NCI-H510A treated with DMSO at 0.1 percent for 48 hours (cell line): ENCODE measurements at places on chromosomes 7 and 10.

DNA sequence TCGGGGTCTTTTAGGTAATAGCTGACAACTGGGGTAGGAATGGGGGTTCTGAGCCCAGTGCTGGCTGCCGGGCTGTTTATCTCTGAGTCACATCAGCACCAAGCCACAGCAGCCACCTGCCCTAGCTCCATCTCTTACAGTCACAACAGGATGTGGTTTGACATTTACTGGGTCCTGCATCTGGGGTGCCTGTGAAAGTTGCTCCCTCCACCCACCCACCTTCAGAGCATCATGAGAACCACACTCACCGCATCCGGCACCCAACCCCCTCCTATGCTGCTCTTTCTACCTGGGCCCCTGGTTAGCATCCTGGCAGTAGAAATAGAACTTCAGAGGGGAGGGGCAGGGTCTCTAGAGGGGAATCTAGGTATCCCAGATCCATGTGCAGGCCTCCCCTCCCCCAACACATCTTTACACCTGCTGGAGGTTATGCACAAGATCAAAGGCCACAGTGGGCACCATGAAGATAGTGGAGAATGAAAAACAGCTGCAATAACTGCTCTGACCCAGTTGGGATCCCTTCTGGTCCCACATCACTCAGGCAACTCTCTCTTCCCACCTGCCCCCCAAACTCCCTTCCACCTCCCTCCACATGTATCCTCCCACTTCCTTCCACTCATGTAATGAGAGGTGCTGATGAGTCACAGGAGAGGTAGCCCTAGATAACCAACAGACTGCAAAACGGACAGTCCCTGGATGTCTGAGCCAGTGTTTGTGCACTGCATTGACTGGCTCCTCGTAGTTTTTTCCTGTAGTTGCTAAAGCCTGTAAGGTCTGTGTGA lies 38.2 kb downstream of the PRSS2 start:
- DNase-seq = no peak

DNA sequence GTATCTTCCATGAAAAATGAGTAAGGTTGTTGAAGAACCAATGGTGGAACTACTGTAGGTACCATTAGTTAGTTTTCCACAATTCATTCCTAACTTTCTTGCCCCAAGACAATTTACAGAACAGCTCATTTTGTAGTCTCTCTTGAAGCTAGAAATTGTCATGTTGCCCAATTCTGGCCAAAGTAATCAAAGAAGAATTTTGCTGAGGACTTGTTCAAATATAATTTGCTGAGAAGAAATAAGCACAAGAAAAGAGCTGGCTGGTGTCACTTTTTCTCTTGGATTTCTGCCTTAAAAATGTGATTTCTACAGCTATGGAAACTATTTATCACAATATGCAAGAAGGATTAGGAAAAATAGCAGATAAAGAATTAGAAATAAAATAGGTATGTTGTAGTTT lies 199.2 kb upstream of the SEMA3A start:
- DNase-seq = no peak

GRCh38 chr7:2191016-2191415 lies 41.7 kb downstream of the MAD1L1 start:
- DNase-seq = peak; percentile 89

- no peak for DNase-seq
These were observed 366.6 kb downstream of the EXOC4 start for GRCh38 chr7:133619491-133619890.

- no peak for DNase-seq
These were observed 3.1 kb downstream of the LIPN start for GRCh38 chr10:88762906-88763305.

GRCh38 chr10:91054325-91054724 lies 133.4 kb upstream of the ANKRD1 start:
- DNase-seq = no peak

DNA sequence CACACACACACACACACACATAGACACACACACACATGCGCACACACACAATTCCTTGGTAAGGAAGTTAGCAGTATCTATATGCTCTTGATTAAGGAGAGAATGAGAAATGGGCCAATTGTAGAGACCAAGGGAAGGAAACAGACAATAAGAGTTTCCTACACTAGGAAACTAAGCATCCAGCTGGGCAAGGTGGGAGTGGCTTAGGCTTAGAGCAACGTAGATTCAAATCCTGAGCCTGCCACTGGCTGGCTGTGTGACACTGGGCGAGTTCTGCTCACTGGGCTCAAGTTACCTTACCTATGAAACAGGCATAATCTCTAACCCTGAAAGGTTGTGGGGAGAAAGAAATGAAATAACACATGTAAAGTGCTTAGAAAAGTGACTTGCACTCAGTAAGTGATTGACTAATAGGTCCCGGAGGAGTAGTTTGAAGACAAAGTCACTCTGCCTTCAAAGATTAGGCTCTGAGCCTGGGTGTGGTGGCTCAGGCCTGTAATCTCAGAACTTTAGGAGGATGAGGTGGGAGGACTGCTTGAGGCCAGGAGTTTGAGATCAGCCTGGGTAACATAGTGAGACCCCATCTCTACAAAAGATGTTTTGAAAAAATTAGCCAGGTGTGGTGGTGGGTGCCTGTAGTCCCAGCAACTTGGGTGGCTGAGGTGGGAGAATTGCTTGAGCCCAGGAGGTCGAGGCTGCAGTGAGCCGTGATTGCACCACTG lies 701.4 kb downstream of the PARD3 start:
- no peak for DNase-seq

DNA sequence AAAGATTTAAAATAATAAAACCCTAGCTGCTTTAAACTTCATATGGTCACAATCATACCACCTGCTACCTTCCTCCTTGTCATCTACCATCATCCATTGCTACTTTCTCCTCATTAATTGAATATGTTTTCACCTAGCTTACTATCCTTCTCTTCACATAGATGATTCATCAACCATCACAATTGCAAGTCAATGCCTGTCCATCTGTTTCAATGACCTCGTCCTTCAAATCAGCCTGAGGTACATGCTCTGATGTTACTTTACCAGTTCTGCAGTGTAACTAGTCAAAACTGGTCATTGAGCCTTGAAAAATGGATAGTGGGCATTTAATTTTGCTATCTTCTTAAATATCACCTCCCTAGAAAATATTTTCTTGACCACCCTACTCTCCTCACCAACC lies 164.7 kb downstream of the SEMA3E start:
- DNase-seq = no peak

GRCh38 chr7:106110885-106111654 lies 1.0 kb downstream of the SYPL1 start:
- DNase-seq = peak; percentile 33

GRCh38 chr10:23391821-23392220 lies 47.1 kb upstream of the OTUD1 start:
- DNase-seq = no peak

- DNase-seq = no peak
These were observed 86.0 kb downstream of the AKR1D1 start for GRCh38 chr7:138162236-138162635.

DNA sequence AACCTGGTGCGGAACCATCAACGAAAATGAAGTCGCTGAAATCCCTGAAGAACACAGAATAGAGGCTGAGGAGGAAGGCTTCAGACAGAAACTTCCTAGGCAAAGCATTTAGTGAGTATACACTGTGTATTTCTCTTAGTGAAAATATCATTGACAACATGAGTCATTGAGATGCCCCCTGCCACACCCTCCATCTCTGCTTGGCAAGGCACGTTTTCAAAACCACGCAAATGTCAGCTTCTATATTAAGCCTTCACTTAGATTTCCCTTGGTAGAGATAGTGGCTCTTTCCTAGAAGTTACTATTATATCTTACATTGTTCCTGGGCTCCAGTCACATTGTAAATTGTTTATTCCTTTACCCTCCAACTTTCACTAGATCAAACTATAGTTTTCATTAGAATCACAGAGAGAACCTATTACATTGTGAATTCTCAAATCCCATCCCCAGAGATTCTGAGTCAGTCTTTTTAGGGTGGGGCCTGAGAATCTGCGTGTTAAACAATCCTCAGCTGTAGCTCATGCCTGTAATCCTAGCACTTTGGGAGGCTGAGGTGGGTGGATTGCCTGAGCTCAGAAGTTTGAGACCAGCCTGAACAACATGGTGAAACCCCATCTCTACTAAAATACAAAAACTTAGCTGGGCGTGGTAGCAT lies 4.6 kb upstream of the SKAP2 start:
- no peak for DNase-seq

DNA sequence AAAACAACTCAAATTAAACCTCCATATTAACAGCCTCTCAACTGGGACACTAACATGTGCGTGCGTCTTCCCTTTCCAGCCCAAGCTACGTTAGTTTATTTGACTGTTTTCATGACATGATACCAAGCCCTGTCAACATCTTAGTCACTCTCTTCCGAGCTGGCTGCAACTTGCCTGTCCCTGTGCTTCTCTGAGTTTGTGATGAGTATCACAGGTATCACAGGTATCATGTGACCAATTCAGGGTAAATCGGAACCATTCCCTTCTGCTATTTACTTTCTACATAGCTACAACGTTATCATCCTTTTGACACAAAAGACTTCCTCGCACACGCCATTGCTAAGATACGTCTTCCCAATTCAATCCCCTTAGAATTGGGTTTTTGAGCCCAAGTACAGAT lies 70.2 kb downstream of the CAV1 start:
- no peak for DNase-seq

DNA sequence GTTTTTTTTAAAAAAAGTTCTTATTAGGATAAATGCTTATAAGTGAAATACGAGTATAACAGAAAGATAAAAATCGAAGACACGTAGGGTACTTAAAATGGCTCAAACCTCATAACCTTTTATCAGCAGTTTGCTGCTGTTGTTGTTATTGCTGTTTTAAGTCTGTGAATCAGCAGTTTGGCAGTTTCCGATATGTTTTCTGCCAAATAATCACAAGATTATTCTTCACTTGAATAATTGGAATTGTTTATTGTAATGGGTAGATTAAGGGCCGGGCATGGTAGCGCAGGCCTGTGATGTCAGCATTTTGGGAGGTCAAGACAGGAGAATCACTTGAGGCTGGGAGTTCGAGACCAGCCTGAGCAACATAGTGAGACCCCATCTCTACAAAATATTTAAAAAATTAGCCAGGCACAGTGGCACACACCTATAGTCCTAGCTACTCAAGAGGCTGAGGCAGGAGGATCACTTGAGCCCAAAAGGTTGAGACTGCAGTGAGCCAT lies 177.6 kb downstream of the VTI1A start:
- DNase-seq = no peak

GRCh38 chr7:88361357-88361756 lies 54.7 kb upstream of the STEAP4 start:
- DNase-seq = no peak

DNA sequence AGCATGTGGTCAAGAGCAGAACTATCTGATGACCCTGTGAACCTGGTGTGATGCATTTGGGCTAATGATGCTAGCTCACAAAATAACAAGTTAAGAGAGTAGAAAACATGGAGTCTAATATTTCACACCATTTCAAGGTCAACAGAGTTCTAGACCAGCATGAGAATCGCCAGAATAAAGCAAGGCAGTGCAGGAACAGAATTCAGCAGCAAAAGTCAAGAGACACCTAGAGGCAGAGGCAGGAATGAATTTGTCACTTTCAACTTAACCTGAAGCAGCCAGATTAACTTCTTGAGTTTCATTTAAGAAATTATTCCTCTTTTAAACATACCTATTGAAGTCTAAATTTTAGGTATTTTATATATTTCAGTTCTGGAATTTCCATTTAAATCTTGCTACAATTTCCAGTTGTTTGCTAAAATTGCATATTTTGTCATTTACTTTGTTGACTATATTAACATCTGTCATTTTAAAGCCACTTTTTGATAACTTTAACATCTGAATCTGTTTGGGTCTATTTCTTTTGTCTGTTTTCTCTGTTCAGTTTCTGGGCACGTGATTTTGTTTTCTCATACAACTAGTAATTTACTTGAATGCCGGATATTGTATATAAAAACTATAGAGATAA lies 44.2 kb upstream of the PRSS58 start:
- DNase-seq = no peak

DNA sequence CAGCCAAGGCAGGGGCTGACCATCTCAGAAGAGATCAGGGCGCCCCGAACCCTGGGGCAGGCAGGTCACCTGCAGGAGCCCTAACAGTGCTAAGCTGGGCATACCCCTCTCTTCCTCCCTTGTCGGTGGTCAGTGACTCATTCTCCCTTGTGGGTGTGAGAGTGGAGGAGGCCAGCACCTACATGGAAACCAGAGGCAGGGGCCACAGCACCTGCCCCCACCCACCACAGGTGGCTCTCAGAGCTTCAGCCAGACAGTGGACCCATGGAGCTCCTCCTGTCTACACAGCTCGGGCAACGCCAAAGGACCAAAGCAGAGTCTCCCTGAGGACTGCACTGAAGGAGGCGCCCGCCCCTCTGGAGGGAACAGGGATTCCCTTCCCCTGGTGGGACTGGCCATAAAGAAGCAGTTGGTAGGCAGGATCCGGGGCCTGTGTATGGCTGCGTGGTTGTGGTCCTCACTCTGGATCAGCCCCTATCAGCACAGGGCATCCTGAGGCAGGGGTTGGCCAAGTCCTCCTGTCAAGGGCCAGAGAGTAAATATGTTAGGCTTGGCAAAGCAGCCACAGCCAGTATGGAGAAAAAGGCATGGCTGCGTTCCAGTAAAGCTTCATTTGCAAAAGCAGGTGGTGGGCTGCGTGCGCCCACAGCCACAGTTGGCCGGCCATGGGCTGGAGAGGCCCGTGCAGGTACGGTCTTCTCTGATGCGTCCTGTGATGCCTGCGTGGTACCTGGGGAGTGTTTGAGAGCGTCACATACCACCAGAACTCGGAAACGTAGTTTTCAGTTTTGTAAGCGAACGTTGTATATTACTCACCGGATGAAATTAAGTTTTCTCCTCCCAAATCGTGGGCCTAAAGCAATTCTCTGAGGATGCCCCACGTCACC lies 198.2 kb downstream of the EBF3 start:
- no peak for DNase-seq
